ENCODE measurements at places on chromosomes 11 and 22.

- no peak for DNase-seq
Measured at GRCh38 chr22:48042621-48043395, 1280.4 kb downstream of the TBC1D22A start.

DNA sequence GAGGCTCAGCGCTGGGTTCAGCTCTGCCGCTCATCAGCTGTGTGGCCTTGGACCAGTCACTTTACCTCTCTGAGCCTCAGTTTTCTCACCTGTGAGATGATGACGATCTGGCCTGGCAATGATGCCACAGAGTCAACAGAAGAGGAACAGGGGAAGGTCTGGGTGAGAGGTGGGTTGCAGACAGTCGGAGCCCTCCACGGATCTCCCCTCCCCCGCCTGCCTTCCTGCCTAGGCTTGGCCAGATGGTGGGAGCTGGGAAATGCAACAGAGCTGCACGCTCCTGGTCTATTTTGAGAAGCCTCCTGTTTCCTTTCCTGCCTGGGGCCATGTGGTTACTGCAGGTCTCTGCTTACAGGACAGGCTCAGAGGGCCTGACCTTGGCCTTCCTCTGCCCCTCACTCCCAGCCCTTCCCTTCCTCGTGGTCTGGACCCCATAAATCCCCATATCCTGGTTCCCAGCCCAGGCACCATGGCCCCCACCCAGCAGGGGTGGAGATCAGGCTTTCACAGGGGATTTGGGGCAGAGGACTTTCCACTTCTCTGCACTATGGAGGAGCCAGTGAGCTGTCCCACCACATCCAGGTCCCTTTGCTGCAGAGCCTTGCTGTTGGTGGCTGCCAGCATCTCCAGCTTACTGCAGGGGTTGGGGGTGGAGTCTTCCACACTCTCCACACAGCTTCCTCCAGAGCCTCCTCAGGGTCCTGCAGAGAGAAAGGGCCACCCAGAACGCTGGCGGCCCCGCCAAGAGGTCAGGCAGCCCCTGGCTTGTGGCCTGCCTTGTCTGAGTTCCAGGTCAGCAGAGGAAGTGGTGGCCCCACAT, 46.9 kb downstream of the C11orf96 start:
- DNase-seq = no peak

- peak; percentile 76 for DNase-seq
Measured at GRCh38 chr22:46070803-46071450, 79.4 kb upstream of the PPARA start.

DNA sequence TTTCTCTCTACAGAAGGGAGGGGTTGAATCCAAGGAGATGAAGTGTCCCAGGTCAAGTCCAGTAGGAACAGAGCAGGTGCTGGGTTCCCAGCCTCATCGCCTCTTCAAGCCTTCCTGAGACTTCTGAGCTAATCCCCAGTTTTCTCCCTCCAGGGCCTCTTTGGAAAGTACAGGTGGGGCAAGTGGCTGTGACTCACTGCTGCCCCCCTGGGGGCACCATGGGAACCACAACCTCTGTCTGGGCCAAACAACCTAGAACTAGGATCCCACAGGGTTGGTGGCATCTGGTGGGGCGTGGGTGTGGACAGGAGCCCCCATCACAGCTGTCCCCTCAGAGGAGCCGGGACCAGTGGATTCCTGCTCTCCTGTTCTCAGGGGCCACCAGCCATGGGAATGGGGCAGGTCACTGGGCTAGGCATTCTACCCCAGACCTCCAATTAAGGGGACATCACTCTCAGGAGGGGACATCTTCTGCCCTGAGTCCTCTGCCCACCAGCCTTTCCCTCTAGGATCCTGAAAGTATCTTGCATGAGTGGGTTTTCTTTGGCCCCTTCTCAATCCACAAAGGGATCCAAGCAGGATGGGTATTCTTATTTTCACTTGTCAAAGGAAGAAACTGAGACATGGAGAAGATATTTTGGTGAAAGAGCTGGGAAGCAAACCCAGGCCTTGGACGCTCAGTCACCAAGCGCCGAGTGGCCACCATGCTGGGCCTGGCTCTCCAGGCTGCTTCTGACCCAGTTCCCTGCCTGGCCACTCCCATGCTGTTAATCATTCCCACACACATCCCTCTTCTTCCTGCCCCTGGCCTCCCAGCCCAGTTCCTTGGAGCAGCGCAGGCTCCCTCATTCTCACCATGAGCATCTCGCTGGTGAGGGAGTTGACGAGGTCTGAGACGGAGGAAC, 23.8 kb downstream of the LRRC10B start:
- peak; percentile 45 for DNase-seq

DNA sequence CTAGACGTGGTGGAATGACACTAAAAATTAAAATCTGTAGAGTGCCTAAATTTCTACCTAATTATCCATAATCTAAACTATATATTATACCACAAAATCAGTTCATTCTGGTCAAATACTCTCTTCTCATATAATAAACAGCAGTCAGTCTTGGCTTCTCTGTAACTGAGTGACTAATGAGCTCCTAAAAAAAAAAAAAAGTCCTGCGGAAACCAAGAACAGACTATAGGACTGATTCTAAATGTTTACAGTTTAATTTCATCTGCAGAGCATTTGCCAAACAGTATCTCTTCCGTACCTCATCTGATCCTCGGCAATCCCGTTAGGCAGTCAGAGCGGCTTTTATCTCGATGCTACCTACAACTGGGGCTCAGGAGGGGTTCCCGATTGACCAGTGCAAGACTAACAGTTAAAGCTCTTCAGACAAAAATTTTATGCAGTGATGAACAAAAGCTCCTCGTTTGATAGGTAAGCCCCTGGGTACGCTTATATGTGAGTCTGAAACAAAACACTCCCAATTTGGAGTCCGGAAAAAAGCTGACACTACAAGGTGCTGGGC, 686 bp downstream of the KIF18A start:
- peak; percentile 45 for DNase-seq

- peak; percentile 20 for DNase-seq
Measured at GRCh38 chr11:34425867-34426266, 12.9 kb upstream of the CAT start.

GRCh38 chr11:8810540-8811301, 100.3 kb upstream of the AKIP1 start:
- DNase-seq = peak; percentile 83

DNA sequence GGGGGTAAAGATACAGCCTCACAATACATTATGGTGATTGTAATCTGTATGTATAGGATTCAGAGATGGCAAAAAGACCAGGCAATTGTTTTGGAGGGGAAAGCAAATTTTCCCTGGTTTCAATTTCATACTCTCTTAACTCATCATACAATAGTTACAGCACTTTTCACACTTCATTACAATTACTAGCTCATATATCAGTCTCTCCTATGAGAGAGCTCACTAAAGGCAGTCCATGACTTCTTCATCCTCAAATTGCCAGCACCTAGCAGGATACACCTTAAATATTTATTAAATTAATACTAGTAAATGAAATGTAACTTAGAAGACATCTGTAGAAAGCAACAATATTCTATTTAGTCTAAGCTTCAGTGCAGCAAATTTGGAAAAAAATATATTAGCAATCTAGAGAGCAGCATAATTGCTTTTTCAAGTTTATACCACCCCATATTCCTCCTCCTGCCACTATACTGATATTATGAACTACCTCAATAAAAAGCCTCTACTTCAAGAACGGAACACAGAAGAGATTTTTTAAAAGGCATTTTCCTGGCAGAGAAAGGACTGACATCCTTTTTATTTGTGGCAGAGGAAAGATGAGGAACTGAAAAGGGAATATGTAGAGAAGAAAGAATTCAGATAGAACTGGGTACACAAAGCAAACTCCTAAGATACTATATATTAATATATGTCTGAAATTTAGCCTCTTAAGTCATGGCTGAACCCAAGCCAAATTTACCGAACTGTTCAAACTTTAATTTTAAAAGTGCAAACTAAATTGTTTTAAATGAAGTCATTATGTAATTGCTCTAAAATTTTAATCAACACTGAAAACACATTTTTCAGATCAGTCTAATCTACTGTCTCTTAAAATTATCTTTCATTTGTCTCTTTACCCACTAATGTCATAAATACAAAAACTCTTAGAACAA, 27.7 kb downstream of the PICALM start:
- DNase-seq = no peak

Data from ELR (cell line).